ENCODE measurements at places on chromosomes 13 and 19.

DNA sequence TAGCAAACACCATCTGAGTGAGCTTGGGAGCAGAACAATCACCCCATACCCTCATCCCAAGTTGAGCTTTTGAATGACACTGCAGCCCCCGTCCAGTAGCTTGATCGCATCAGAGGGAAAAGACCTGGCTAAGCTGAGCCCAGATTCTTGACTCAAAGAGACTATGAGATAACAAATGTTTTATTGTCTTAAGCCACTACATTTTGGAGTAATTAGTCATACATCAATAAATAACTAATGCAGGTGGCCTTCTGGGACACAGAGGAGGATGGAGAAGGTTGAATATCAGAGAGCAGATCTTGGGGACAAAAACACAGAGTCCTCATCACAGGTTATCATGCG lies 24.6 kb upstream of the IGSF23 start:
- no peak for DNase-seq

DNA sequence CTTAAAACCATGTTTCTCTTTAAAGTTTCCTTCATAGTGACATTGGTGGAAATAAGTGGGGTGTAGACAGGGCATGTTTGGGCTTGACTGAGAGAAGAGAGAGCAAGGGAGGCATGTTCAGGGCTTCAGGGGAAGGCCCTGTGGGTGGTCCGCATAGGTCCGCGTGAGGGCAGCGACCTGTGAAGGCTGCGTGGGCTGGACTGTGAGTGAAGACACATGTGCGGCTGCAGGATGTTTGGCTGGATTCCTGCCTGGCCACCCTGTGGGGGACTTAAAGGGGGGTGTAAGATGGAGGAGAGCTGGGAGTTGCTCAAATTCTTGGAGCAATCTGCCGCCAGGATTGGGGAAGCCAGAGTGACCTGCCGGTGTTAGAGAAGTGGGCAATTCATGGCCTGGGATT lies 23.8 kb upstream of the KLF12 start:
- no peak for DNase-seq

DNA sequence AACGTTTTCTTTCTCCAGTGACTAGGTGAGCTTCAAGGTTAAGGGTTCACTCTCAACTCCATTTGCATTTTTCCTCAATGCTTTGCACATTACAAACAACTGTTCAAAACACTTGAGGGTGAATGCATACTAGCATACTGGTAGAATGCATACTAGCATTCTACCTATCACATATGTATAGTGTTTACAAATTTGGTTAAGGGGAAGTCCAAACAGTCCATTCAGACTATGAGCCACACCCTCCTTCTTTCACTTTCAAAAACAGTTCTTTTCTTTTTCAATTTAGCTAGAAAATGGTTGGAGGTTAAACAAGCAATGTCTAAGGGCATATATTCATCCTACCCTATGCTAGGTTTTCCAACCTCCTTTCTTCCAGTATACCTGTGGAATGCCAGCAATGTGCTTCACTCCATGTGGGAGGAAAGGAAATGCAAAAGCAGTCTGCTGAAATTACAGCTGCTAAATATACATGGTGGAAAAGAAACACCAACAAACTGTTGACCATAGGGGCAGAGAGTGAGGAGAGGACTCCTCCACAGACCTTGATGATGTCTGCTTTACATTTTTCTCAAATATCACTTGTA lies 102.6 kb downstream of the DOCK9 start:
- no peak for DNase-seq

DNA sequence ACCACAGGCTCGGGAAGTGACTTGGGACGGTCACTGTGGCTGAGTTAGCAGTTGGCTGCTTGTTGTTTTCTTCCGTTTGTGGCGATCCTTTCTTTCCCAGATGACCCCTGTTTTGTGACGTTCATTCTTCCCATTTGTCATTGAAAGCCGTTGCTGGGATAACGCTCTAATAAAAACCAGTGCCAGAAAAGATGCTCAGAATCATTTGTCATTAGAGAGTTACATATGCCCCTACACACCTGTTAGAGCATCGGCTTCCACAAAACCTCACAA lies 39.3 kb upstream of the MCF2L start:
- no peak for DNase-seq

GRCh38 chr19:40691421-40692211 lies 1.2 kb upstream of the NUMBL start:
- no peak for DNase-seq

DNA sequence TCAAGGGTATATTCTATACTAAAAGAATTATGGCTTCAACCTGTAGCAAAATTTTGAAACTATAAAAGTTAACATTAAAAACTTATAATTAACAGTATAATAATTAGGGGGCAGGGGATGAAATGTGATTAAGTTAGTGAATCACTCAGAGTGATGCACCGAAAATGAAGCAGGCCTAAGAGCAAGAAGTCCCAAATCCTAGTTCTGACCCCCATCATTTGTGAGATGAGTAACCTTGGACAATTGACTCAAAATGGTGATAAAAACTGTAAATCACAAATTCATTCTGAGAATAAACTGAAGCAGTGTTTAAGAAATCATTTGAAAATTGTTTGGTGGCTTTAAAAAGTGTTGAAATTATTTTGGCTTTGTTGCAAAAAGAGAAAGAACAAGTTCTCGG lies 56.8 kb downstream of the KLF12 start:
- DNase-seq = no peak

GRCh38 chr13:108911807-108912206 lies 282.4 kb downstream of the MYO16 start:
- no peak for DNase-seq

- DNase-seq = peak; percentile 65
Measured at GRCh38 chr19:48660852-48661710, 11.7 kb downstream of the NTN5 start.

- no peak for DNase-seq
Measured at GRCh38 chr13:33730619-33731018, 87.3 kb upstream of the RFC3 start.

- DNase-seq = no peak
Measured at GRCh38 chr19:23254141-23254910, 4.1 kb upstream of the ZNF724 start.

DNA sequence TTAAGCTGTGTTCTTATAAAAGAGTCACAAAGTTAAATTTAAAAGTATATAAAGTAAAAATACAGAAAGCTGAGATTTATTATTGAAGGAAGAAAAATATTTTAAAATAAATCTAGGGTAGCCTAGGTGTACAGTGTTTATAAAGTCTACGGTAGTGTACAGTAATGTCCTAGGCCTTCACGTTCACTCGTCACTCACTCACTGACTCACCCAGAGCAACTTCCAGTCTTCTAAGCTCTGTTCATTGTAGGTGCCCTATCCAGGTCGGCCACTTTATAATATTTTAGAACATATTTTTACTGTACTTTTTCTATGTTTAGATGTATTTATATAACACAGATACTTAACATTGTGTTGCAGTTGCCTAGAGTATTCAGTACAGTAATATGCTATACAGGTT lies 47.4 kb downstream of the NDFIP2 start:
- DNase-seq = no peak

GRCh38 chr19:2722541-2723344 lies 1.6 kb upstream of the DIRAS1 start:
- peak; percentile 68 for DNase-seq

GRCh38 chr19:16191216-16191908 lies 6.2 kb downstream of the FAM32A start:
- no peak for DNase-seq

DNA sequence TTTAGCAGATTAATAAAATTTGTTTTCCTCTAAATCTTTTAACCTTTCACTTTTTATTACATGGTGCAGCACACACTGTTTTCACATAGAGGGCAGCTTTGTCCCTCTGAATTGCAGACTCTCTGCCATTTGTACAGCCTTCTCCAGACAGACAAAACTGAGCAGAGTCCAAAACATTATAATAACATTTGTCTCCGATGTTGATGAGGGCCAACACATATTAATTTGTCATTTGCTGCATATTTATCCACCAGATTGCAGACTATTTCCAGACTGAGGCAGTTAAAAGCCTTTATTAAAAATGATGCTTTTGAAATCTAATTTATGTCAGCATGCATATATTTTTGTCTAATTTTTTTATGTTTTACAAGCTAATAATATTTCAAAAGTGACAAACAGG lies 1251.9 kb upstream of the SLC10A2 start:
- no peak for DNase-seq

GRCh38 chr19:10889880-10890279 lies 18.5 kb downstream of the CARM1 start:
- no peak for DNase-seq

All from GM04504 (cell line).